ENCODE measurements at places on chromosomes 4 and X.

GRCh38 chr4:75545526-75545925 is 10.3 kb upstream of the ODAPH start:
- no peak for DNase-seq

DNA sequence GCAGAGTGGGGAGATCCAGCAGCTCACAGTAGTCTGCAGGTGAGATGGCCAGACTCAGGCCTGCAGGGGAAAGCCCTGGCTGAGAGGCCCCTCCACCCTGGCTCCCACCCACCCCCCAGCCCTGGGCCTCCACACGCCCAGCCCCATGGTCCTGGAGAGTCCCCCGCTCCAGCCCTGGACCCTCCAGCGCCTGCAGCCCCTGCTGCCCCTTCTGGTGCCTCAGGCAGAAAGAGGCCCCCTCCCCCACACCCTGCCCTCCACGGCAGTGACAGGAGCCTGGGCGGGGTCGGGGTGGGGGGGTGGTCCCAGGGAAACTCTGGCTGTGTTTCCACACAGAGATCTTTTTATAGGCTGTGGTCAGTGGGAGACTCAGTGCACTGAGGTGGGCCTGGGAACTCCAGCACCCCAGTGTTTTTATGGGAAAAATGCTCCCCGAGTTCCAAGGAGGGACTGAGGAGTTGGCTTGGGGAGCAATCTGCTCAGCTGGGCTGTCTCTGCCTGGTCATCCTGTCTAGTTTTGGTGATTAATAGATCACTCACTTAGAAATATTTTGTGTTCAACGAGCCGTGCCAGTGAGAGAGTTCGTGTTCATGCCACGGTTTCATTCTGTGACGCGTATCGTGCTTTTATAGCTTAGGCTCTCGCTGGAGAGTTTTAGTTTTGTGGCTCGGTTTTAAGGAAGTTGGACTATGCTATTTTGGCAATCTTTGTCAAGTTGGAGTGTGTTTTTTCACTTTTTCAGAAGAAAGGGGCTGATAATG is 53.1 kb upstream of the HGFAC start:
- DNase-seq = no peak

DNA sequence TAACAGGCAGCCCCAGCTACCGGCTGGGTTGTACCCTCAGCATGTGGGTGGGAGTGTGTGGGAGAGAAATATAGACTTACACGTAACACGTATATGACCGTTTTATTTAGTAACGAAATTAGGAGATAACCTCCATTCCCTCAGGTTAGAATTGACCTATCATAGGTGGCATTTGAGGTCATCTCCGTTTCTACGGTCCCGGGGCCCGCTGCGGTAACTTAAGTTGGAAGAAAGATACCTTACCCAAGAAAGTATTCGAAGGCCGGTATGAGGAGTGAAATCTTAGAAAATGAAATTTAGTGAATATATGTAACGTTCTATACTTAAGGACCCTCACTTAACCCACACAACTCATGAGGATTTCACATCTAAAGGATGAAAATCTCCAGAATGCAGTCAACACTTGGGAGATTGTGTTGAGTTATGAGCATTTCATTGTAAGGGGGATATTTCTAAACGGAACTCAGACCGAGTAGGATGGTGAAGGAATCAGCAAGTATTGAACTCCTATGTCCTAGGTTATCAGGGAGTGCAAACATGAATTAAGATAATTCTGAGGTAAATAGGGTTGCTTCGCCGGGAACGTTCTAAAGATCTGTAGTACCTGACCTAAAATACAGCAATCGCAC is 891 bp downstream of the CISD2 start:
- peak; percentile 14 for DNase-seq

DNA sequence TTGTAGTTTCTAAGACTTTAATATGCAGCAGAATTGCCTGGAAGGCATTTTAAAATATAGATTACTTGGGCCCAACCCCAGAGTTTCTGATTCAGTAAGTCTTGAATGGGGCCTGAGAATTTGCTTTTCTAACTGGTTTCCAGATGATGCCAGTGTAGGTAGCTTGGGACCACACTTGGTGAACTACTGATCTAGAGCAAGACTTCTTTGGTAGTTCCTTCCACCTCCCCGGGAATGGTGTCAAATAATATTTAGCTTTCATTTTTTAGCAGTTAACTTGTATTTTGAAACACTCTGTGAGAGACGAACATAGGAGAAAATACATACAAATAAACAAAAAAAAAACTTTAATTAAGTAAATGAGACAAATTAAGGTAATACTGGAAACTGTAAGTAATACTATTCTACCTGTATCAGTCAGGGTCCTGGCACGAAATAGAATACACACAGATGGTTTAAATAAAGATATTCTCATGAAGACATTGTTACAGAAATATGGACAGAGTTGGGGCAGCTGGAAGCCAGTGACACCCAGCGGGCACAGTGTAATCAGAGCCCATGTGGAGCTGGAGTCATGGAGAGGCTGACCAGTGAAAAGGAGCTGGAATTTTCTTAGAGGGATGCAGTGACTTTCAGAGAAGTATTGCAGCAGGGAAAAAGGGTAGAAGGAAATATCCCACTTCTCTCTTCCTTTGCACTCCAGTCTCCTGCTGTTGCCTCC is 905.7 kb downstream of the CCSER1 start:
- no peak for DNase-seq

- DNase-seq = no peak
These were observed 81.2 kb downstream of the APOOL start for GRCh38 chrX:85084770-85085393.

- DNase-seq = no peak
These were observed 73.3 kb downstream of the LIMCH1 start for GRCh38 chr4:41611124-41611838.

DNA sequence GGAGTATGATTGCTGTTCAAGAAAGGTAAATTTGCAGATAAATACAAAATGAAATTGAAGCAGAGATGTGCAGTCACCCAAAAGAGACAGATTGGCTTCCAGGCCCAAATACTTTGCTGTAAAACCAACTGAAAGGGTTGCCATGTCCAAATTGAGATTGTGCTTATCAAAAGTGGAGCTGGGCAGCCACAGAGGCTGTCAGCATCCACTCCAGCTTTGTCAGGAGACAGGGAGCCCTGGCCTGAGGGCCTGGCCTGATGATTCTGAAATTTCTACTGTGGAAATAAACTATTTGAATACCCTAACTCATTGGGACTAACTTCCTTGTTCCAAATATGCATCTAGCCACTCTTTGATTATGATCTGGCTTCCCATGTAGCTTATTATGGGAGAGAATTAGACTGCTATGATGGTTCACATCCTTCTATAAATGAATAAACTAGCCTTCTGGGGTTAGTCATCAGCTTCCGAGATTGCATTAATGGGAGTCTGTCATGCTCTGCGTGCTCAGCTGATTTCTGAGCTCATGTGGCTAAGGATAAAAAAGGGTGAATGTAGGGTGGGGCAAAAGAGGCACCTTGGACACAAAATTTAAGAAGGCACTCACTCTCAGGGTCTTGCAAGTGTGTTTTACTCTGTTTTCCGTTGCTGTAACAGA is 48.2 kb downstream of the SLC34A2 start:
- DNase-seq = no peak

- no peak for DNase-seq
These were observed 81.4 kb upstream of the CPEB2 start for GRCh38 chr4:14920759-14921320.

- DNase-seq = no peak
These were observed 20.9 kb downstream of the HNRNPD start for GRCh38 chr4:82352825-82353366.

DNA sequence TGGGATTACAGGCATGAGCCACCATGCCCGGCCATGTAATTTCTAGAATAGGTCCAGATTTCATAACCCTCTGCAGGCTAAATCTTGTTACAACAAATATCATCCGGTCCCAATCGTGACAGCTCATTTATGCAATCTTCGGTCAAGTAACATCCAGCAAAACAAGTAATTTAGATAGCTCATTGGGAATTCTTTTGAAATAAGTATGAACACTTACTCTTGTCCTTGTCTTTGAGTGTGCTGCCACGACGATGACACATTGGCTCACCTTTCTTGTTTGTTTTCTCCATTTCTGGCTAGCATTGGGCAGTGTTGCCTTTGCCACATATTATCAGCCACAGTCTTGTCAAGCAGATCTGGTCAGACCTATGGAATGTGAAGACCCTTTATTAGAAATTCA is 92.0 kb downstream of the PHEX start:
- DNase-seq = no peak

GRCh38 chrX:10484683-10485247 is 135.6 kb downstream of the MID1 start:
- DNase-seq = no peak

DNA sequence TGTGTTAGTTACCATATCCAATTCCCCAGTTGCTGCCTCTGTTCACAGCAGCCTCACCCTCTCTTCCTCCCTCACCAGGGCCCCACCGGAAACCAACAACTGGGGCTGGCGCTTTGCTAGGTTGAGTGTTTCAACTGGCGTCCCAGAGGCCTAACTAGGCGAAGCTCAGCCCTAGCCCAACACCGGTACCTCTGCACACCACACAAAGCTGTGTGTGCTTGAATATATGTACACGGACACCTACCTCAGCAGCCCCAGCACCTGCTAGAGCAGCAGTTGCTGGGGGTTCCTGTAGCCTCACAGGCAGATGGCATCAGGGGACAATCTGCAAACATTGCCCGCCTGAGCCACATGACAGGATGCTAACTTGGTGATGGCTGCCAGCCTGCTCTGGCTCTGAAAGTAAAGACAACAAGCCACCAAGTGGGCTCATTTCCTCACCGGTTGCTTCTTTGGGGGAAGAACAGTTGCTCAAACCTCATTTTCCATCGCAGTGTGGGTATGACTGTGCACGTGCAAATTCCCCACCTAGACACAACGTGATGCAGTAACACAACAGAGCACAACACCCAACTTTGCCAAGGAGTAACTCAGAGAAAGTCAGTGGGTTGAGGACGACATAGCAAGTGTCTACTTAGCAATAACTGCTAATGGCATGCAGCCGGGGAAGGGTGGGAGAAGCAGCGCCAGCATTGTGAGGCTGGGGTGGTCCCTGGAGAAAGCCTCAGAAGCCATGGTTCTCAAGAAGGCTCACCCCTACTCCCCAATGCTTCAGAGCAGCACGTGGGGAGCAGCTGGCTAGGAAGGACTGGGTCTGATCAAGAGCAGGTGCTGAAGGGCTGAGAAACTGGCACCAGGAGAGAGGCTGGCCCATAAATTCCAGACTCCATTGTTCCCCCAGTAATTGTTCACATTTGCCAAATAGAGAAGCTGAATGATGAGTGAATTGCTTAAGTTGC is 139.5 kb downstream of the SH3KBP1 start:
- DNase-seq = peak; percentile 33

DNA sequence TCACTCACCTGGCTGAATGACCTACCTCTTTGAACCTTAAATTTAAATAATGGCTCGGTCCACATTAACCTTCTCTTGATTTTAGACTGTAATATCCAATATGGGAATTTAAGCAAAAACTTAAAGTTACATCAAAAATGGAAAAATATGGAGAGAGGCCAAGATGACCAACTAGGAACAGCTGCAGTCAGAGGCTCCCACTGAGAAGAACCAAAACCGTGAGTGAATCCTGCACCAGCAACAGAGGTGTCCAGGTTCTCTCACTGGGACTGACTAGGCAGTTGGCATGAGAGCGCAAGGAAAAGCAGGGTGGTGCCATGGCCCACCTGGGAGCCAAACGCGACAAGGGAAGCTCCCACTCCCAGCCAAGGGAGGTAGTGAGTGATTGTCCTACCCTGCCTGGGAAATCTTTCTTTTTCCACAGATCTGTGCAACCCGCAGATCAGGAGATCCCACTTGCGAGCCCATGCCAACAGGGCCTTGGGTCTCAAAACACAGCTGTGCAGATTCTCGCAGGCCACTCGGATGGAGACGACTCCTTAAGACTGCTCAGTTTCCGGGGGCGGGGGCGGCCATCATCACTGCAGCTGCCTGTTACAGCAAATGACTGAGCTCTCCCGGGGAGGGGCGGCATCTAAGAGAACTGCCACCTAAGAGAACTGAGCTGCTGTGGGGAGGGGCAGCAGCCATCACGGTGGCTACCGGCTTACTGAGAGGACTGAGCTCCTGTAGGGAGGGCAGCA is 343.4 kb downstream of the DMD start:
- DNase-seq = no peak

DNA sequence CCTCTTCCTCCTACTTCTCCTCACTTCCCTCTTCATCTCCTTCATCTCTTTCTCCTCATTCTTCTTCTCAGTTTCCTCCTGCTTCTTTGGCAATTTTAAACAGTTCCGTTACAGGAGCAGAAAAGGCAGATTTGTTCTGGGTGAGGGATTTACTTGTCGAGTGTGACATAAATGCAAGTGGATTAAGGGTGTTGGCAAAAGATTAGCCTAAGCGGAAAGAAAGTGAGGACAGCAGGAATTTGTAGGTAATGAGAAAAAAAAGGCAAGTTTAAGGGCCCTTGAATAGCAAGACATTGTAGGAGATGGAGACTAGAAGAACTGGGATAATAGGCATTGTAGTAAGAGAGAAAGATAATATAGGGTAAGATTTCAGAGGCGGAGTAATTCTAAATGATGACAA is 841.6 kb downstream of the RAPGEF2 start:
- no peak for DNase-seq

GRCh38 chr4:78669453-78669852 is 106.7 kb upstream of the BMP2K start:
- no peak for DNase-seq

- no peak for DNase-seq
These were observed 156.9 kb downstream of the APBB2 start for GRCh38 chr4:41057467-41057866.

- no peak for DNase-seq
These were observed 205.7 kb downstream of the AR start for GRCh38 chrX:67749536-67749935.
